Lung (tissue), 17 donors: ENCODE measurements at places on chromosomes 1 and 21. TPM values are rescaled to one million over a fixed set of nuclear protein-coding genes. Genes with fewer than 3 reads are reported as not detected.

- no peak for DNase-seq
Observed at GRCh38 chr1:53893999-53894636, at the start of gene DIO1. Gene DIO1, plus strand, starts transcription at chr1:53894187. Its CDS starts 24 bp downstream, at chr1:53894211.

- DNase-seq: no peak
Observed at GRCh38 chr1:14265495-14265894, 333.0 kb upstream of the KAZN start.

DNA sequence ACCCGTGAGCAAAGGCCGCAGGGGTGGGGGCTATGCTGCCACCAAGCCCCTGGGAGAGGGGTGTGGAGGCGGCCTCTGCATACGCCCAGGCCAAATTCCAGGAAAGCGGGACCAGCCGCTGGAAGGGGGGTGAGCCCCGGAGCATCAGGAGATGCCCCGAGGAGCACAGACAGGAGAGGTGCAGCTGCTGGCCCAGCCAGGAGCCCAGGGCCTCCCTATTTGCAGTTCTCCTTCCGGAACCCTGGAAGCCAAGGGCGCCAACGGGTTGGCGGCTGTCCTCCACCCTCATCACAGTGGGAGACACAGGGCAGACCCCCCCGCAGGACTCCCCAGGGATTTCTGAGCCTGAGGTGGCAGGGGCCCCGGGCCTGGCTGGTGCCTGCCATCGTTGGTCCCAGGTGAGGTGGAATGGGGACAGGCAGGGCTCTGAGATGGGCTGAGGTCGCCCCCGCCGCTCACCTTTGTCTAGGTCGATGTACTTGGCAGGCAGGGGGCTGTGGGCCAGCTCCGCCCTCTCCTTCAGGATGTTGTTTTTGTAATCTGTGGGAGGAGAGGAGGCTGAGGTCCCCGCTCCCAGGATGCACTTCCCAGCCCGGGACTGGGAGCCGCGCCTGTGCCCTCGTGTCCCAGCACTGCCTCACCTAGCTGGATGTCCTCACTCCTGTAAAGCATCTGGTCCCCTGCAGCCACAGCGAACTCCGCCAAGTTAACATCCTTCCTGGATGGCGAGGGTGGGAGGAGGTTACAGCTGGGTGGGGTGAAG, 4.4 kb upstream of the DVL1 start:
- no peak for DNase-seq

GRCh38 chr21:36816561-36817130, 117.7 kb downstream of the SIM2 start:
- DNase-seq: peak; percentile 25

DNA sequence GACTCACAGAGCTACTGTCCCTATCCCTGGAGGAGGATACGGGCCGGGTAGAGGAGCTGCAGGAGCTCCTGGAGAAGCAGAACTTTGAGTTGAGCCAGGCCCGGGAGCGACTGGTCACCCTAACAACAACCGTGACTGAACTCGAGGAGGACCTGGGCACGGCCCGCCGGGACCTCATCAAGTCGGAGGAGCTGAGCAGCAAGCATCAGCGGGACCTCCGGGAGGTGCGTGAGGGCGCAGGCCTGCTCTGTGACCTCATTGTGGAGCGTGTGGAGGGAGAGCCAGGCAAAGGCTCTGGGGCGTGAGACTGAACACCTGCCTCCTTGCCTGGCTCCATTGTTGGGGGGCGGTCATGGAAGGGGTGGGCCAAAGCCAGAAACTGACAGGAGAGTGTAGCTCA, 19.0 kb downstream of the PPFIA4 start:
- no peak for DNase-seq

DNA sequence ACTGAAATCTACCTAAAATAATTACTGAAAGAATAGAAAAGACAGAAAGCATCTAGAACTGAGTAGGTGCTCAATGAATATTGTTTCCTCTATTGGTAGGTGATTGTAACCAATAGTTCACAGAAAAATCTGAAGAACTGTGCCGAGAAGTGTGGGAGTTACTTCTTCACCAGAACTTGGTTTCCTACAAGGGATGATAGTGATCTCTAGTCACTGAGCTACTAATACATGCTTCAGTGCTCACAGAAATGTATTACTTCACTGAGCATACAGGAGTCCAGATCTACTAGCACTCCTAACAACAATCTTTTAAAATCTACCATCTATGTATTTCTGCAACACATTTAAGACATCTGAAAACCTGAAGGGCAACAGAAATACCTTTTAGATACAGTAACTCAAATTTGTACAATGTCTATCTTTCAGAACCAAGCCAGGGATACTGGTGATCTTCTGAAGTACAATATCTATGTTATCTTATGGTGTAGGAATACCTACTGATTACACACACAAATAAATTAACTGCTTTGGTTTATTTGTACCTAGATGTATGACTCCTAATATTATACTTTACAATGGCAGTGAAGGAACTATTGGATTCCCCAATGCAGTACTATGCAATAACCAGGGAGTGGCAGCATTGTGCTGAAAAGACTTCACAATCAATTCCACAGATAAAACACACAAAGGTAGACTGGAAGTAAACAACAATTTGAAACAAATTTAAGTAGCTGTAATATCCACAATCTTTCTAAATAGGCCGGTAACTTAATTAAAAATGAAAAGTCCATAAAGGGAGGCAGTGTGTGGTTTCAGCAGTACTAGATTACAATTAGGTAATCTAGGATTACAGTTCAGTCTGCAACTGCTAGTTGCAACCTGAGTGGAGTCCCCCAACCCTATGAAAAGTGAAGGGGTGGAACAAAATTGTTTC, 243.0 kb downstream of the SLC45A1 start:
- no peak for DNase-seq

GRCh38 chr1:168671782-168672181, 57.2 kb downstream of the DPT start:
- DNase-seq: no peak

DNA sequence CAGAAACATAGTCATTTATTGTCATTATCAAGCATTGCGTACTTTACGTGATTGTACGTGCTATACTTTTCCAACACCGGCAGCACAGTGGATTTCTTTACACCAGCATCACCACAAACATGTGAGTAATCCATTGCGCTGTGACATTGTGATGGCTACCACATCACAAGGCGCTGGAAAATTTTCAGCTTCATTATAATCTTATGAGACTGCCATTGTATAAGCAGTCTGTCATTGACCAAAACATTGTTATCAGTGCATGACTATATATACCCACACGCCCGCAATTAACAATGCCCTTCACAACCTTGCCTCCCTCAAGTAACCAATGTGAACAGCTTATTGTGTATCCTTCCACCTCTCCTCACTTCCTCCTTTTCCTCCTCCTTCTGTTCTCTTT, 137.6 kb downstream of the ZZZ3 start:
- DNase-seq: no peak

DNA sequence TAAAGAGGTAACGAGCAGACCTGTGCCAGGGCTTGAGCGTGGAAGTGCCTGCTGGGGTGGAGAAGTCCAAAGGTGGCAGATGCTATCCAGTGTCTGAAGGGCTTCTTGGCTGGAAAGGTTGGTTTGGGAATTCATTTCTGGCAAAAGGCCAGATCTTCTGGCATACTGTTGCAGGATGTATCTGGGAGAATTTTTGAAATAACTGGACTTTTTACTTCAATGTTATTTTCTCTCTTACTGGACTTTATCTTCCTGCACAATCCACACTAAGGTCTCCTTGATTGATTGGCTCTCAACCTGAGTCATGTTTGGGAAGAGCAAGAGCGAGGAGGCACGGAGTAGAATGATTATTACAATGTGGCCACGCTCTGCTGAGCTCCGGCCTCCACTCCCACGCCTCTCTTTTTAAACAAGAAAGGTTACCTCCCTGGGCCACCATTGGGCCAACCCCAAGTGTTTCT, 278.4 kb downstream of the TM2D1 start:
- DNase-seq: peak; percentile 39

- peak; percentile 47 for DNase-seq
Observed at GRCh38 chr1:155184835-155185782, 11.5 kb downstream of the TRIM46 start.

GRCh38 chr1:94832446-94832845, 12.3 kb downstream of the SLC44A3 start:
- no peak for DNase-seq

- no peak for DNase-seq
Observed at GRCh38 chr1:93704052-93704451, 22.4 kb upstream of the BCAR3 start.

- no peak for DNase-seq
Observed at GRCh38 chr1:224486801-224487583, 52.4 kb upstream of the WDR26 start.

GRCh38 chr1:184866991-184867788, 107.1 kb downstream of the NIBAN1 start:
- DNase-seq: no peak

DNA sequence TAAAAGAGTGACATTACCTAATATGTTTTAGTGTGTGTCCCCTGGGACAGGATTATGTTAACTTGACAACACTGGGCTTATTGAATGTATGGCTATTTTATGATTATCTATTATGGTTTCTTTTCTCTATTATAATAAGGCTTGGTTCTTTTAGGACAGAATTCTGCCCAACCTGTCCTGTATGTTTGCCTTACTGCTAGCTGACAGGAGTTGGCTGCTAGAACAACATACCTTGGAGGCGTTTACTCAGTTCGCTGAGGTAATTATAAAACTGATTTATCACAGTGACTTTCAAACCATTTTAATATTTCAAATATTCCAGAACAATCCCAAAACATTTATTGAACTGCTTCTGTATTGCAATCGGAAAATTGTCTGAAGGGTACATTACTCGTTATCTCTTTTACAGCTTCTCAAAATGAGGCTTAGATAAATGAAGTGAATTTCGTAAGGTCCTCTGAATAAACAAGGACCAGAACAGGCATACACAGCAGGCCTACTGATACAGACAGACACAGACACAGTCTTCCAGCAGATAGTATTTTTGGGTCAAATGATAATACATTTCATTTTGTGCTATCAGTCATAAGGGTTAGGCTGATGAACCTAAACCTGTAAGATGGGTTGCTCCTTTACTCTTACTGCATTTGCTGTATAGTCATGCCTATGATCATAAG, 44.2 kb downstream of the SCYL3 start:
- DNase-seq: no peak

- DNase-seq: no peak
Observed at GRCh38 chr1:1799716-1800115, 21.4 kb upstream of the NADK start.

DNA sequence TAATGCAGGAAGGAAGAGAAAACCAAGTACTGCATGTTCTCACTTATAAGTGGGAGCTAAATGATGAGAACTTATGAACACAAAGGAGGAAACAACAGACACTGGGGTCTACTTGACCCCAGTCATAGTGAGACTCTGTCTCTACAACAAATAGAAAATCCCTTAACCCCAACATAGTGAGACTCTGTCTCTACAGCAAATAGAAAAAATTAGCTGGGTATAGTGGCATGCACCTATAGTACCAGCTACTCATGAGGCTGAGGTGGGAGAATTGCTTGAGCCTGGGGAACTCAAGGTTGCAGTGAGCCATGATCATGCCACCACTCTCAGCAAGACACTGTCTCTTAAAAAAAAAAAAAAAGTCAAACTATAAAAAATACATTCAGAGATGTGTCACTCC, 42.7 kb downstream of the GIPC2 start:
- no peak for DNase-seq

- peak; percentile 20 for DNase-seq
Observed at GRCh38 chr1:205014783-205015182, 28.2 kb upstream of the CNTN2 start.

GRCh38 chr1:187854457-187854856, 1025.7 kb downstream of the PLA2G4A start:
- DNase-seq: no peak

- DNase-seq: no peak
Observed at GRCh38 chr1:37621326-37621870, 13.3 kb downstream of the RSPO1 start.

DNA sequence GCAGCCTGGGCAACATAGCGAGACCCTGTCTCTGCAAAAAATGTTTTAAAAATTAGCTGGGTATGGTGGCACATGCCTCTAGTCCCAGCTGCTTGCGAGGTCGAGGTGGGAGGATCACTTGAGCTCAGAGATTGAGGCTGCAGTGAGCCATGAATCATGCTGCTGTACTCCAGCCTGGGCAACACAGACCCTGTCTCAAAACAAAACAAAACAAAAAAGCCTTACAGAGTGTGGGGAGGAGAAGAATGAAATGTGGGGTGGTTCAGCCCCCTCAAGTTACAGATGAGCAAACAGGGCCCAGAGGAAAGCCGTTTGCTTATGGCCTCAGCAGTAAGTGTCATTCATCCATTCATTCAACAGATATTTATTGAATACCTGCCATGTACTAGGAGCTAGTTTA, 40.7 kb downstream of the RPS6KA1 start:
- DNase-seq: no peak

DNA sequence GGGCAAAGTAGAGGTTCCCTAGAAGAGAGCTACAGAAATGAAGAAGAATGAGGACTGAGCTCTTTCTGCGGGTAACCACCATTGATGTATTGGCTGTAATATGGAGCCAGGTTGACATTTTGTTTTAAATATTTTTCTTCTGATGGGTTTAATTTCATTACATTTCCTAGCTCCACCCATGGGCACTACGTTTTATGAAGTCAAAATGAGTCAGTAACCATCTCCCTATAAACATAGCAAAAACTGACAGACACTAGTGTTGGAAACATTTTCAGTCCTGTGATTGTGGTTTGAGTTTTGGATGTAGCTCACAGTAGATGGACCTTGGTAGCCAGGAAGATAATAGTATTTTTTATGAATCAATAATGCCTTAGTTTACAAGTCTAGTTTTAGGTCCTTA, 470.4 kb upstream of the B3GALT2 start:
- DNase-seq: no peak

MFN2 gene
- 70.8 TPM for total RNA-seq

ATAD3A gene
- 31.3 TPM for total RNA-seq

ALX3 gene
- not detected for total RNA-seq

REG4 gene
- total RNA-seq: not detected

TLR5 gene
- 21.2 TPM for total RNA-seq

LRRC53 gene
- not detected for total RNA-seq

LENEP gene
- 0.89 TPM for total RNA-seq

TMPRSS15 gene
- total RNA-seq: not detected

HRNR gene
- not detected for total RNA-seq

GPR25 gene
- 0.49 TPM for total RNA-seq

ADGRL2 gene
- 421 TPM for total RNA-seq

CSF3R gene
- total RNA-seq: 234 TPM

NCMAP gene
- 6.5 TPM for total RNA-seq

AK5 gene
- total RNA-seq: 3.0 TPM

LIN28A gene
- not detected for total RNA-seq
